Stromal cell of bone marrow (primary cell): ENCODE measurements at places on chromosomes 4 and X.
A peak's percentile ranks its signal among the peaks of the same experiment; 100 is the strongest.

GRCh38 chrX:10507876-10508275 lies 112.5 kb downstream of the MID1 start:
- no peak for DNase-seq

- DNase-seq = peak; percentile 56
These were observed 7.6 kb upstream of the SYTL5 start for GRCh38 chrX:37998586-37999262.

DNA sequence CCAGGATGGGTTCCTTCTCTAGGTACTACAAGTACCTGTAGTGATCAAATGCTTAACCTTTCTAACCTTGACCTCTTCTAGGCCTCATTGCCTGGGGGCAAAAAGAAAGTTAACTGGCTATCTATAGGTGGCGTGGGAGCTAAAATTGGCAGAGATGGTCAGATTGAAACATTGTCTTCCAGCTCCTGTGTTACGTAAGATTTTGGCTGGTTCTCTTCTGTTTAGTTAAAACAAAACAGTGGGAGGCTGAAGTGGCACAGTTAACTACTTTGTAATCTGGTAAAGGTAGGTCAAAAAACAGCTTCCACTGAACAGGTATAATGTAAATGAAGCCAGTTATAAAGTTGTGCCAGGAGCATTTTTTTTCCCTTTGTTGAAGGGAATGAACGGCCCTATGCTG lies 115.2 kb downstream of the MBNL3 start:
- no peak for DNase-seq

- no peak for DNase-seq
These were observed 145.4 kb downstream of the CPEB2 start for GRCh38 chr4:15147714-15148113.

DNA sequence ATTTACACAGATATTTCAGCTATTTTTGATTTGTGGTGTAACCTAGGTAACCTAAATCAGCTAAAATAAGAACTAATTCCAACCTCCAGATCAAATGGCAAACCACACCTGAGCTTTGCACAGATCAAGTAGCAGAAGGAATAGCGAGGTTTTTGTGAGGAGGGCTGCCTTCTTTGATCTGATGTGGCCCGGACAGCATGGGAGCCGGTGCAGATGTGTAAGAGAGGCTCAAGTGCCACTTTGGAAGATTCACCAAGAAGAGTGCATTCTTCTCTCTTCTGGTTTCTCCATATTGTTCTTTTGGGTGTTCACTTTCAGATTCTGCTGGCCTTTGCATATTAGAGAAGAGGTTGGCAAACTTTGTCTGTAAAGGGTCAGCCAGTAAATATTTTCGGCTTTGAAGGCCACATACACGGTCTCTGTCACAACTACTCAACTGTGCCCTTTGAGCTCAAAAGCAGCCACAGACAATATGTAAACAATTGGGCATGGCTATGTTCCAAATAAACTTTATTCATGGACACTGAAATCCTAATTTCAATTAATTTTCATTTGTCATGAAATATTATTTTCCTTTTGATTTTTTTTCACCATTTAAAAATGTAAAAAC lies 78.9 kb upstream of the FAM9C start:
- DNase-seq = no peak

GRCh38 chr4:137621056-137621455 lies 88.8 kb upstream of the PCDH18 start:
- no peak for DNase-seq

DNA sequence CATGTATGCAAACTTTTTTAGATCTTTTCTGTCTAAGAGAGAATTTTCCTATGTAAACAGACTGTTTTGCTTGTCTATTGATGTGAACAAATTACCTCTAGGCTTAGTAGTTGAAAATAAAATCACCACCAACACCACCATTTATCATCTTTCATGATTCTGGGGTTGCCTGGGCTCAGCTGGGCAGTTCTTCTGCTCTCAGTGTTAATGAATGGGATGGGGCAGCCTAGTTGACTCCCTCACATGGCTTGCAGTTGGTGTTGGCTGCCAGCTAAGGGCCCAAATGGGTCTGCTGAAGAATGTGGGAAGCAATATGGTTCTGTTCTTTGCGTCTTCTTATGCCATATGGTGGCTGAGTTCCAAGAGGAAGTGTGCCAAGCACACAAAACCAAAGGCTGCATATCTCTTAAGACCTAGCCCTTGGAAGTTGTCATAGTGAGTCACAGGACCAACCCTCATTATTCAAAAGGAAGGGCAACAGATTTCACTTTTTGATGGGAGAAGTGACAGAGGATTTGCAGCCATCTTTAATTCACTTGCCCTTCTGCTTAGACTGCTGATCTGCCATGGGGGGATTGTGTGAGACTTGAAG lies 17.9 kb downstream of the REELD1 start:
- DNase-seq = no peak

DNA sequence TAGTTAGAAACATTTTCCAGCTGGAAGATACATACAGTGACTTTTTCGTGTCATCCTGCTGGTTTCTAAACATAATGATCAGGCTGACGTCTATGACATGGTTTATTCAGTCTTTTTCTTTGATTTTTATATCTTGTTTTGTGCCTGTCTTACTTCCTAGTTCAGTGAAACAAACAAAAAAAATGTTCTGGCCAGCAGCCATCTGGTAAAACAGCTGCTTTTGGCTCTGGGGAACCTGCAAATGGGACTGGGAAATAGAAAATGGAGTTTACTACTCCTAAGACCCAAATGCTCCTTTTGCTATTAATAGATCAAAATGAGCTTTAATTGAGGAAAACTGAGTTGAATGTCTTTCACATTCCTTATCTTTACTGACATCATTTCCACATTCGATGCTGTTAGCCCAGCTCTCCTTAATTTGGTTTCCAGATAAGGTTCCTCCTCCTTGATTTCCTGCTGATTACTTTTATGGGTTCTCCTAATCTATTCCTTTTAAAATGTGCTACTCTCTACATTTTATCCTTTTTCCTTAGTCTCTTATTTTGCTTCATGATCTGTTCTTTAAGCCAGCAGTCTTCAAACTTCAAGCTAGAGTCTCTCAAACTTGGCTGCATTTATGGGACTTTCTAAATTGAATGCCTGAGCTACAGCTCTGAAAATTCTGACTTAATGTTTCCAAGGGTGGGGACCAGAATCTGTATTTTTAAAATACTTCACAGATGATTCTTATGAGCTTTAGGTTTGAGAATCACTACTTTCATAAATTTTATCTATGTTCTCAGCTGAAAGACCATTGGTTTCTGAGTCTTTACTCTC lies 499.5 kb downstream of the ANKRD50 start:
- no peak for DNase-seq

DNA sequence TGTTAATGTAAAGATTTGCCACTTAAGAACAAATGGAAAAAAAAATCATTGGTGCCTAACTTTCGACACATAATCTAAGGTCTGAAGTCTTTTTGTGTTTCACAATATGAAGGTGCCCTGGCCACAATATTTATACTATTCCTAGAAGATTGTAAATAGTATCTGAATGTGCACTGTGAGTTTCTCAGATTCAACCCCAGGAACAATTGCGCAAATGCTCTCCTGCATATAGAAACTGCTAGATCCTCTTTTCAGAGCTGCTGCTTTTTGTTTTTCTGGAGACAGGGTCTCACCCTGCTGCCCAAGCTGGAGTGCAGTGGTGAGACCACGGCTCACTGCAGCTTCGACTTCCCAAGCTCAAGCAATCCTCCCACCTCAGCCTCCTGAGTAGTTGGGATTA lies 480.1 kb upstream of the FTHL17 start:
- DNase-seq = no peak

- no peak for DNase-seq
These were observed 99.8 kb downstream of the TRAPPC11 start for GRCh38 chr4:183758758-183759447.

DNA sequence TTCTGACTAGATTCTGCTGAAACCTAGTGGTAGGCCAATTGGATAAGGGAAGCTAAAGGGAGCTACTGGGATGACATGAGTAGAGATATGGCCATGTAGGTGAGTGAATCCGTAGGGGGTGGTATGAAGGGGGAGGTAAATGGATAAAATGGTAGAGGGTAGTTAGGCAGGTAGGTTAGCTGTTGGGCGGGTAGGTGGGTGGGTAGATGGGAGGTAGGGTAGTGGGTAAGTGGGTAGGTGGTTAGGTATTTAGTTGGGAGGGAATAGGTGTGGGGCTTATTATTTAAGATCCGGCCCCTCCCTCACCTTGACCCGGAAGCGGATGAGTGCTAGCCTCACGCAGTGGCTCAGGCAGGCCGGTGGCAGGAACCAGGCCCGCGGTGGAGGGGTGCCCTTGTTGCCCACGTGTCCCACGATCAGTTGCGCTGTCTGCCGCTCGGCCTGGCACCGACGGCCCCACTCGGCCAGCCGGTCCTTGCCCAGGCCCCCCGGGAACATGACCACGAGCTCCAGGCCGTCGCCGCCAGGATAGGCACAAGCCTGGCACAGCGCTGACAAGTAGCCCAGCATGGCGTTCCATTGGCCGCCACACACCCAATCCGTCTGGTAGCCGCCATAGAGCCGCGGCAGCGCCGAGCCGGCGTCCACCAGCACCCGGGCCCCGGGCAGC lies 725 bp downstream of the FAM120C start:
- DNase-seq = no peak
